Naive B cell (primary cell): ENCODE measurements at places on chromosomes 7 and 10.

GRCh38 chr7:111855842-111856227 is 293.5 kb upstream of the IMMP2L start:
- H3K27ac ChIP-seq, result no peak overlapping the region
- H3K27me3 ChIP-seq, result no peaks in the 10 kb centered on the region
- H3K4me3 ChIP-seq, result no peak overlapping the region
- no peaks in the 10 kb centered on the region for H3K4me1 ChIP-seq
- no peak for DNase-seq
- peaks cover 2% of the 10 kb centered on the region for H3K36me3 ChIP-seq

DNA sequence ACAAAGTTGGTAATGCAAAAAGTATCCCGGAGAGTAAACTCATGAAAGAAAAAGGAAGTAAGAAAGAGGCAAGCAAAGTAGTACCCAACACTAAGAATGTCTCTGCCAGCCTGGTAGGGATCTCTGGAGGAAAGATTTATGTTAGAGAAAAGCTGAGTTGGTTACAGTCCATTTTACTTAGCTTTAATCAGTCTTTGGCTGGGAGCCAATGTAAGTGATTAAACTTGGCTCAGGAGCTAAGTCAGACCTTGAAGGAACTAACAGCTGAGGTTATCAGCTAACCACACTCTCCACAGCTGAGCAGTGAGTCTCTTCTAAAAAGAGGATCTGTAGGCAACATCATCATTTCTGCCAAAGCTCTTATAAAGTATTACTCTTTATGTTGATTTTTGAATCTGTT is 148.0 kb downstream of the ANKRD7 start:
- H3K36me3 ChIP-seq, result no peaks in the 10 kb centered on the region
- no peaks in the 10 kb centered on the region for H3K4me1 ChIP-seq
- H3K4me3 ChIP-seq, result no peak overlapping the region
- no peak overlapping the region for H3K27ac ChIP-seq

- no peak overlapping the region for H3K27ac ChIP-seq
- no peaks in the 10 kb centered on the region for H3K36me3 ChIP-seq
- peaks cover 8% of the 10 kb centered on the region for H3K27me3 ChIP-seq
- DNase-seq, result no peak
- no peaks in the 10 kb centered on the region for H3K4me1 ChIP-seq
- no peak overlapping the region for H3K4me3 ChIP-seq
These were observed 374.5 kb downstream of the PHTF2 start for GRCh38 chr7:78172933-78173591.

DNA sequence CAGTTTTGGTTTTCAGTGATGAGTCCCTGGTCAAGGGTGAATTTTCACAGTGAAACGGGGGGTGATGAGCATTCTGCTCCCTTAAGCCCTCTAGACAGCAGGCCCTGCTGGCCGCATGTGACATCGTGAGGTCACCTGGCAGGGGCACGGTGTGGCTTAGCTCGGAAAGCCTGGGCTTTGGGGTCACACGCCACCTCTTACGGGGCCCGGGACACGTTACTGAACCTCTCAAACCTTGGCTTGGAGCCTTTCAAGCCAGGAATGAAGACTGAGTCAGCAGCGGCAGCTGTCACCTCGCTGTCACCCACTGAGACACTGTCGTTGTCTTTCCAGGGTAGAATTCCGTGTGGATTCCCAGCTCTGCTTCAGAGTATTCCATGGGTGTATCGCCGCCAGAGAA is 4.1 kb downstream of the GET4 start:
- H3K27me3 ChIP-seq, result no peaks in the 10 kb centered on the region
- H3K27ac ChIP-seq, result no peak overlapping the region
- no peaks in the 10 kb centered on the region for H3K36me3 ChIP-seq
- DNase-seq, result no peak
